NCI-H1105 (cell line): ENCODE measurements at places on chromosomes 2 and 18.

DNA sequence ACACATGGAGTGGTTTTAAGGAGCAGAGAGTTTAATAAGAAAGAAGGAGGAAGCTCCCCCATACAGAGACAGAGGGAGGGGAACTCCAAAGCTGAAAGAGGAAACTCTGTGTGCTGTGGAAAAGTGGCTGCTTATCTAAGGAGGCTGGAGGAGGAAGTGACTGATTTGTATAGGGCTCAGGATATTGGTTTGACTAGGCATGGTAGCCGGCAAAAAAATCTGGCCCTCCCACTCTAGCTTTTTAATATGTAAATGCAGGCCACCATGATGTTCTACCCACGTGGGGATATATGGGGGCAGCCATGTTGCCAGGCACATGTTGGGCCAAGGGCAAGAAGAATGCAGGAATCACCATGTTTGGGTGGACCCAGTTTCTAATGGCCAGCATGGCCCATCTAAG lies 64.3 kb downstream of the HNMT start:
- no peak for DNase-seq

GRCh38 chr2:127220102-127220767 lies at the start of gene CYP27C1:
CYP27C1 (minus strand) TSS chr2:127220299; CDS start chr2:127220270, 29 bp downstream.
- no peak for DNase-seq

- no peak for DNase-seq
These were observed 28.0 kb downstream of the ST6GAL2 start for GRCh38 chr2:106857882-106858478.

DNA sequence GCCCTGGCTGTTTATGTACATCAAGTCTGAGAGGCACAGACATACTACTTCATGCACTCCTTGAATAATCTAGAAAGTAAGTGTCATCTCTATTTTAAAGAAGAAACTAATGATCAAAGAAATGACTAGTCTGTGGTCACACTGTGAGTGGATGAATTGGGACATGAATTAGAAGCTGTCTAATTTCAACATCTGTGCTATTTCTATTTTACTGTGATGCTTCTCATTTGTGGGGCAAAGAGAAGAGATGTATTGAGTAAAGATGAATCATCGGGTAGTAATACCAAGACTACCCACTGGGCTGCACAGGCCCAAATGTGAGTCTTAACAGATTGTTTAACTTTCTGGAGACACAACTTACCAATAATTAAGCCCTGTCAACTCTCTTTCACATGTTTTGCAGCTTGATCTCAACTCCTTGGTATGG lies 42.4 kb upstream of the MTIF2 start:
- no peak for DNase-seq

DNA sequence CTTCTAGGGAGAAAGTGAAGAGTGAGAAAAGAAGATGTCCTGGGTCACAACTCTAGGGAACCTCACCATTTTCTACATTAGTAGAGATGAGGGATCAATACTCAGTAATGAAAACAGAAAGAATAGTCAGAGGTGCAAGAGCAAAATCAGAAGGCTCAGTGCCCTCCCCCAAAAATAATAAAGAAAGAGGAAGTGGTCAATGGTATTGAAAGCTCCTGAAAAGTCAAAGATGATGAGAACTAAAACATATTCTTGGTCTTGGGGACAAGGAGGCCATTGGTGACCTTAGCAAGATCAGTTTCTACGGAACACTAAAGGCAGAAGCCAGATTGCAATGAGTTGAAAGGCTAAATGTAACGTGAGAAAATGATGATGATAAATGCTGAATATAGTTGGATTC lies 24.5 kb upstream of the MYO1B start:
- DNase-seq = no peak
